Kasumi-1 (cell line): ENCODE measurements at places on chromosomes 16 and 17.

DNA sequence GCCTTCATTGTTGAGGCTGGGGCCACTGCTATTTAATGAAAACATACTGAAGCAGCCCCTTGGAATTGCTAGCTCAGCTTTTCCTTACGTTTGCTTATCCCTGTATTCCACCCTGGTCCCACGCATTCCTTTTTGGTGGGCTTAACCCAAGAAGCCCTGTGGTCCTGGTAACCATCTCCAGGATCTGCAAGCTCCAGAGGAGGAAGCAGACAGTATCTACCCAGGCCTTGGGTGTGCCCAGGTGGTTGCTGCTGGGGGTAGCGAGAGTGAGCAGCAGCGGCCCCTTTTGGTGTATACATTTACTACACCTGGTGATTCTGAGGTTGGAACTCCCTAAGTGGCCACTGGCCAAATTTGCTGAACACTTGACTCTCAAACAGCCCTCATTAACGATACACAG lies 97.7 kb downstream of the CBLN1 start:
- DNase-seq = no peak

- peak; percentile 54 for DNase-seq
These were observed 355.3 kb downstream of the TOX3 start for GRCh38 chr16:52191531-52192134.

DNA sequence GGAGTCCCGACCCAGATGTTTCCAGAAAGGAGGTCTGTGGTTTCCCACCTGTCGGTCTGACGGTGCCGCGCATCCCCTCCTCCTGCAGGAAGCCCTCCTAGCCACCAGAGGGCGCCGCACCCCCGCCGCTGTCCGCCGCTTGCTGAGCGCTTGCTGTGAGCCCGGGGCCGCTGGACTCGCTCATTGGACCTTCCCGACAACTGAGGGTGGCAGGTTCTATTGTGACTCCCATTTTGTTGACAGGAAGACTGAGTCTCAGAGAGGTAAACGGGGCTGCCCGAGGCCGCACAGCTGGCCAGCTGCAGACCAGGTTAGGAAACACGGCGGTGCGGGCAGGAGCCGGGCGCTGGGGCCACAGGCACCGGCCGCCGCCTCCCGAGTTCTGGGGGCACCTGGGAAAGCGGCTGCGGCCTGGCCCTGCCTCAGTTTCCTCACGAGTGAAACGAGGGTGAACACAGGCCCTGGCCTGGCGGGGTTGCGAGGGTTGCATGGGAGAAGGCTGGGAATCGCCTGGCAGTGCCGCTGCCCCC lies 191.1 kb upstream of the CIBAR2 start:
- peak; percentile 74 for DNase-seq

DNA sequence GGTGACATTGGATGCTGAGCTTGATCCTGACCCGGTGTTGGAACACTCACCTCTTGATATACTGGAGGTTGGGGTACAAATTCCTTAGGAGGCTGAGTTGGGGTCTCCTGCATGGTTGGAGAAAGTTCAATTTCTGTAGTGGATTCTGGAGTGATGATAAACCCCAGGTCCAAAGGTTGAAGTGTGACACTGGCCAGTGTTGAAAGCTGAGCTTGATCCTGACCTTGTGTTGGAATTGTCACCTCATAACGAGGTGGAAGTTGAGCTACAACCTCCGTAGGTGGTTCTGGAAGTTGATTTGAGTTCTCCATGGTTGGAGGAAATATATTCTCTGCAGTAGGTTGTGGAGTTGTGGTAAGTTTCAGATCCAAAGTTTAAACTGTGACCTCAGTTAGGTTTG lies 21.2 kb downstream of the RDM1 start:
- DNase-seq = no peak

DNA sequence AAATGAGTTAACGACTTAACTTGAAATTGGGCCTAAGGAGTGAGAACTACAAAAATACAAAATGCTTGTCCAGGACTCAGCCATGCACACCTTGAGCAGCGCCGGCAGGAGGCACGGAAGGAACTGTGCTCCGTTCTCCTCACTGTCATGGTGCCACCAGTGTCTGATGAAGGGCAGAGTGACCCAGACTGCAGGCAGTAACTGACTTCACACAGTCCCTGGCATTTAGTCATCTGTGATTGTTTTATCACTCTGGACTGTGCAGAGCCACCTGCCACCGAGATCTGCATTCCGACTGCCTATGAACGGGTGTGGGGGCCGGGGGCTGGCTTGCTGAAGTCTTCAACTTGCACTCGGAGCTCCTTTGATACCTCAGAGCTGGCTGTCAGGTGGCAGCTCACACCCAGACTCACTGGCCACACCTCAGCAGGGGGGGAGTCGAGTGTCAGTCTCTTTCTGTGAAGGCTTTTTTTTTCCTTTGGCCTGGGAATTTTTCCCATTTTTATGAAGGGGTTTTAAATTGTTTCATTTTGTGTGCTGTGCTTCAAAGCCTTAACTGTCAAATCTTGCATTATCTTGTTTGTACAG lies 20.2 kb upstream of the ENDOV start:
- DNase-seq = no peak
